ENCODE measurements at places on chromosomes 12 and 14.

GRCh38 chr14:68632054-68632895, 160.6 kb downstream of the ZFP36L1 start:
- no peak for DNase-seq

DNA sequence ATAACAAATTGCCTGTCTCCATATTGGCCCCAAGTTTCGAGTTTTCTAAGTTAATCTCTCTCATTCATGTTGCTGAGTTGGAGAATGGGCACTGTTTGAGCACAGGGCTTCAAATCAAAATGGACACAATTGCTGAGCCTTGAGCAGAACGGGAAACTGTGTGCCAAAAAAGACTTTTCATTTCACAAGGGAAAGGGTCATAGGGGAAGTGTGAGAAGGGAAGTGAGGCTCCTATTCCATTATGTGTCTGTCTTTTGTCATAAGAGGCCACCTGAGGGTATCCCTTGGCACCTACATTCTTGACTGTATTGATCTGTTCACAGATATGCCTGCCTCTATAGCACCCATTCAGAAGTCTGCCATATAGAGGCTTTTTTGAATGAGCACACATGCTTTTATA, 59.1 kb downstream of the TTLL5 start:
- DNase-seq = no peak

DNA sequence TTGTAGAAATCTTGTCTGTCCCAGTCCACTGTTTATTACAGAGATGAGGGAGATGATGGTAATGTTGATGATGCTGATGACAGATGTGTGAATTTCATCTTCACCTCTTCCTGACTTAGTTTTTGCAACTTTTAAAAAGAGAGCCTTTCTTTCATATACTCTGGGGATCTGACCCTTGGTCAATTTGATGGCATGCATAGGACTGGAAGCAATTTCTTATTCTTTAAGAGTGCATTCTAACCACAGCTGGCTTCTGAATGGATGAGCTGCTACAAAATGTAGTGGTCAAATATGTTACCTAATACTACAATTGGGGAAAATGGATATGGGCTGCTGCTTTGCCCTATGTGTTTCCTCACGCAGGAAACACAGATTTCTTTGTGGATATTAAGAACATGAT, 80.8 kb downstream of the MYRFL start:
- DNase-seq = no peak

GRCh38 chr12:120324841-120325417, 2.6 kb downstream of the PLA2G1B start:
- DNase-seq = no peak

All from activated T-cell treated with anti-CD3 and anti-CD28 coated beads, Interleukin-2, amount 50 U/mL, for 1 hour (primary cell).